Natural killer cell treated with Interleukin-12 subunit alpha and Interleukin-12 subunit beta and Interleukin-15 and Interleukin-18, amount 100 ng/mL, for 72 hours (primary cell): ENCODE measurements at places on chromosomes 4 and X. TPM values are rescaled to one million over a fixed set of nuclear protein-coding genes. Genes with fewer than 3 reads are reported as not detected.

CRMP1 gene
- total RNA-seq, result not detected

PABPC1L2B gene
- total RNA-seq, result not detected

SOWAHB gene
- total RNA-seq, result not detected

MAOA gene
- total RNA-seq, result 1.8 TPM

TCEANC gene
- 4.2 TPM for total RNA-seq

AREG gene
- total RNA-seq, result 0.95 TPM

TEX13B gene
- not detected for total RNA-seq

HTR2C gene
- total RNA-seq, result not detected

LRIT3 gene
- 0.07 TPM for total RNA-seq

WDR19 gene
- 10.6 TPM for total RNA-seq

ATP8A1 gene
- total RNA-seq, result 52.9 TPM

CFP gene
- total RNA-seq, result 0.71 TPM
